WTC11 (cell line): ENCODE measurements at places on chromosomes 5 and 9.

DNA sequence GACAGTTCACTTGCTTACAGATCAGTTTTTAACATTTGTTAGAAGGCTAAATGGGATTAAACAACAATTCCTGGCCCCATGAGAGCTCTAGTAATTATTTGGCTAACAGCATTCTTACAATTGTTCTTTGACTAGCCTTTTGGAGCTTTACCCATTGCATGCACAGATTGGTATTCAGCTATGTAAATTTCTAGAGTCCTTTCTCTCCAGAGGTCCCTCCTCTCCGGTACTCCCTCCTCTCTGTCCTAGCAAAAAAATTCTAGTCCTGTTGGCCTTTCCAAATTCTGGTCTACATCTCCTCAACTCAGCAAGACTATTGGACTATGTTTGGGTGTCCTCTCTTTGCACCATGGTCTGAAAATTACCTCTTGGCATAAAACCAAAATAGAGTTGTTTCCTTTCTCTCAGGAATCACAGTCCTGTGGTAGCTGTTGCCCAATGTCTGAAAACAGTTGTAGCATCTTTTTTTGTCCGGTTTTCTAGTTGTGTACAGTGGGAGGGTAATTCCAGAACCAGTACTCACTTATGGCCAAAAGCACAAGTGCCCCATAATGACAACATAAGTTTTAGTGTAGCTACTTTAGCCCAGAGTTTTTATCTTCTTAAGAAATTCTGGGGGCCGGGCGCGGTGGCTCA is 18.1 kb downstream of the SAR1B start:
- peaks cover 34% of the 10 kb centered on the region for H3K36me3 ChIP-seq
- peaks cover 13% of the 10 kb centered on the region for H3K4me1 ChIP-seq
- H3K27ac ChIP-seq, result peak overlapping the region; percentile 54
- DNase-seq, result no peak

DNA sequence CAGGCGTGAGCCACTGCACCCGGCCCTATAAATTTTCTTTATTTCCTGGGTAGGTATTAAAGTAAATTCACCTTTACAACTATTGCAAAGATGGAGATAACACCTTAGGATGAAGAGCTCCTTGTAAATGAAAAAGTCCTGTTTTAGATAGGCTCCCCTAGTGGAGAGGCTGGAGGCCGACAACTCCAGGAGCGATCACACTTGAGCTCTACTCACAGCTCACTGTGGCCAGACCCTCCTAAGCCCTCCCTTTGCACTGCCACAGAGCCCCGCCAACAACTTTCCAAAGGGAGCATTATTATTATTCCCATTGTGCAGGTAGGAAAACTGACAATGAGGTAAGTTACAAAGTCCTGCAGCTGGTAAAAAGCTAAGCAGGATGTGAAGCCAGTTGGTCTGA is 139.1 kb upstream of the ERCC6L2 start:
- H3K4me1 ChIP-seq, result peaks cover 6% of the 10 kb centered on the region
- H3K4me3 ChIP-seq, result no peak overlapping the region
- no peaks in the 10 kb centered on the region for H3K36me3 ChIP-seq

GRCh38 chr5:126301056-126301455 is 122.2 kb upstream of the GRAMD2B start:
- no peak overlapping the region for H3K27ac ChIP-seq
- no peak for DNase-seq
- no peaks in the 10 kb centered on the region; the same call in 1 of the 2 replicates for H3K27me3 ChIP-seq

DNA sequence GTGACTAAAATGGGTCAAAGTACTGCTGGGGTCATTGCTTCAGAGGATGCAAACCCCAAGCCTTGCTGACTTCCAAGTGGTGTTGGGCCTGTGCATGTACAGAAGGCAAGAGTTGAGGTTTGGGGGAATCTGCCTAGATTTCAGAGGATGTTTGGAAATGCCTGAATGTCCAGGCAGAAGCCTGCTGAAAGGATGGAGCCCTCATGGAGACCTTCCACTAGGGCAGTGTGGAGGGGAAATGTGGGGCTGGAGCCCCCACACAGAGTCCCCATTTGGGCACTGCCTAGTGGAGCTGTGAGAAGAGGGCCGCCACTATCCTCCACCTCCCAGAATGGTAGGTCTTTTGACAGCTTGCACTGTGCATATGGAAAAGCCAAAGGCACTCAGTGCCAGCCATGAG is 377.7 kb upstream of the TRPC7 start:
- no peak for DNase-seq
- no peak overlapping the region for H3K27ac ChIP-seq
- H3K4me3 ChIP-seq, result no peak overlapping the region
- peaks cover 14% of the 10 kb centered on the region for H3K4me1 ChIP-seq
- peaks cover 58% of the 10 kb centered on the region for H3K36me3 ChIP-seq

GRCh38 chr5:32450952-32451351 is 6.4 kb upstream of the ZFR start:
- H3K4me1 ChIP-seq, result peaks cover 5% of the 10 kb centered on the region
- no peak for DNase-seq
- H3K36me3 ChIP-seq, result no peaks in the 10 kb centered on the region
- H3K27me3 ChIP-seq, result peaks cover 9% of the 10 kb centered on the region
- H3K4me3 ChIP-seq, result no peak overlapping the region

DNA sequence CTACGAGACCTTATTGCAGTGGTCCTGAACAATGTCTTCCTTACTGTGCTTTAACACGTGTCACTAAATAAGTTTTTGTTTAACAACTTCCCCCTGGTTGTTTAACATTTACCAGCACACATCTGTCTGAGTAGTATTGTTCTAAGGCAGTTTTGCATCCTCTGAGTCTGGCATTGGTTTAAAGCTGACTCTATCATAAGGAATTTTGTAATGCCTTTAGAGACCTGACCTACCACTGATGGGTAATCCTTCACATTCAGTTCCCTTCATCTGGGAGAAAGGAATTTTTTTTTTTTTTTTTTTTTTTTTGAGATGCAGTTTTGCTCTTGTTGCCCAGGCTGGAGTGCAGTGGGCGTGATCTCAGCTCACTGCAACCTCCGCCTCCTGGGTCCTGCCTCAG is 20.0 kb upstream of the PCAT7 start:
- H3K4me1 ChIP-seq, result no peaks in the 10 kb centered on the region
- no peak for DNase-seq
- no peak overlapping the region for H3K27ac ChIP-seq
- H3K36me3 ChIP-seq, result no peaks in the 10 kb centered on the region; the same call in 1 of the 2 replicates
- no peak overlapping the region for H3K4me3 ChIP-seq
- no peaks in the 10 kb centered on the region for H3K27me3 ChIP-seq

GRCh38 chr5:77339337-77339890 is 128.9 kb downstream of the PDE8B start:
- no peak overlapping the region for H3K4me3 ChIP-seq
- no peak for DNase-seq
- H3K27ac ChIP-seq, result no peak overlapping the region
- H3K27me3 ChIP-seq, result no peaks in the 10 kb centered on the region; the same call in 1 of the 2 replicates

DNA sequence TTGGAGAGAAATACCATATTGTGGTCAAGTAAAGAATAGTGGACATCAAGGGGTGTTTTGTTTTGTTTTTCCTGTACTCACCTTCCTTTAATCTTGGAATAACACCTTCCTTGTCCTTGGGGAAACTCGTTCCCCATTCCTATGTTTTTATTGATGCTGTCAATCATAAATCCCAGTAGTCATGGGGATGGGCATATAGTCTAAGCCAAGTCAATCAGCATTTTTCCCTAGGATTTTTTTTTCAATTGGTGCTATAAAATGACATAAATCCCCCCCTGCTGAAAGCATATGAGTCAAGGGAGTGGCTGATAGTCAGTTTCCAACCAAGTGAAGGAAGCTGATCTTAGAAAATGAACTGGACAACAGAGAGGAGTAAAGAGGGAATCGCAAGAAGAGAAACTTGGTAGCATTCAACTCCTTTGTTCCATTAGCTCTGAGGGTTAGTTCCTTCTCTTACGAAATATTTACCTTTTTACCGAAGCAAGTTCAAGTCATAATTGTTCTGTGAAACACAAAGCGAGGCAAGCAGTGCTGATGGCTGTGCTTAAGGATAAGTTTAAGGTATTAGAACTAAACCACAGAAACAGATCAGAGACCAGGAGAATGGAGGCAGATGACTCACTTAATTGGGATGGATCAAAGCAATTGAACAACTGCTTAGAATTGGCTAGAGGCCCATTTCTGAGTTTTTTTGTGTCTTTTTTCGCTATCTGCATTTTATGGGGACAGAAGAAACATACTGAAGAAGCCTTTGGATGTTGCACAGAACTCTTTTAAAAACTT is 218.6 kb downstream of the SEMA6A start:
- H3K27me3 ChIP-seq, result no peaks in the 10 kb centered on the region
- H3K36me3 ChIP-seq, result no peaks in the 10 kb centered on the region
- H3K4me1 ChIP-seq, result peaks cover 8% of the 10 kb centered on the region
- no peak overlapping the region for H3K27ac ChIP-seq
- no peak for DNase-seq
- no peak overlapping the region for H3K4me3 ChIP-seq

GRCh38 chr5:176941951-176942350 is 42.8 kb upstream of the HK3 start:
- no peaks in the 10 kb centered on the region for H3K27me3 ChIP-seq
- H3K27ac ChIP-seq, result no peak overlapping the region; the same call in 1 of the 2 replicates
- H3K4me3 ChIP-seq, result no peak overlapping the region
- no peak for DNase-seq
- peaks cover 34% of the 10 kb centered on the region for H3K36me3 ChIP-seq

DNA sequence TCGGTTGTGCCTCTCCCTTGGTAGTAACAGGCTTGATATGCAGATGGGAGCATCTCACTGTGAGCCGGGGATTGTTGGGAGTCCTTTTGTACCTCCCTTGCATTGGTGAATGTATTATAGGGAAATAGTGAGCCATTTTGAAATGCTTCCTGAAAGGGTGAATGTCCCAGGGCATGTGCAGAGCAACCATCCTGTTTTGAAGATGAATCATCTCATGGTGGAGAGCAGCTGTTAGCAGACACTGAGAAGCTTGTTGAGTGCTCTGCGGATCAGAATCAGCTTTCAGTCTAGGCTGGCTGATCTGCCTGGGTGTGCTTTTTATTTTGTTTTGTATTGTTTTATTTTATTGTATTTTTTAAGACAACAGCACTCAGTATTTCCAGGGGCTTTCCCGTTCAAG is 29.7 kb downstream of the SLC36A1 start:
- H3K27ac ChIP-seq, result no peak overlapping the region
- H3K4me1 ChIP-seq, result peaks cover 19% of the 10 kb centered on the region
- H3K36me3 ChIP-seq, result peaks cover 14% of the 10 kb centered on the region

- peaks cover 15% of the 10 kb centered on the region for H3K4me1 ChIP-seq
- no peaks in the 10 kb centered on the region for H3K27me3 ChIP-seq
- no peak overlapping the region for H3K27ac ChIP-seq
- no peak overlapping the region for H3K4me3 ChIP-seq
- peak; percentile 24 for DNase-seq
Observed at GRCh38 chr5:172943283-172943841, 15.9 kb upstream of the RPL26L1 start.

- peak overlapping the region; percentile 60; the same call in 1 of the 2 replicates for H3K27ac ChIP-seq
- H3K4me1 ChIP-seq, result peaks cover 56% of the 10 kb centered on the region
- H3K27me3 ChIP-seq, result no peaks in the 10 kb centered on the region
- H3K36me3 ChIP-seq, result peaks cover 42% of the 10 kb centered on the region
Observed at GRCh38 chr9:87513161-87513560, 15.5 kb downstream of the DAPK1 start.

- H3K36me3 ChIP-seq, result no peaks in the 10 kb centered on the region
- H3K4me3 ChIP-seq, result no peak overlapping the region
- H3K27ac ChIP-seq, result no peak overlapping the region
- H3K27me3 ChIP-seq, result no peaks in the 10 kb centered on the region; the same call in 1 of the 2 replicates
- peaks cover 13% of the 10 kb centered on the region for H3K4me1 ChIP-seq
Observed at GRCh38 chr5:71836559-71837112, 117.6 kb downstream of the CARTPT start.

GRCh38 chr5:146758938-146759337 is 119.6 kb downstream of the PPP2R2B start:
- no peaks in the 10 kb centered on the region for H3K27me3 ChIP-seq
- no peak overlapping the region for H3K27ac ChIP-seq
- H3K36me3 ChIP-seq, result peaks cover 4% of the 10 kb centered on the region; the same call in 1 of the 2 replicates
- DNase-seq, result no peak
- no peak overlapping the region for H3K4me3 ChIP-seq
- H3K4me1 ChIP-seq, result peaks cover 20% of the 10 kb centered on the region

GRCh38 chr5:149433524-149434131 is 54.5 kb upstream of the IL17B start:
- no peaks in the 10 kb centered on the region for H3K27me3 ChIP-seq
- H3K36me3 ChIP-seq, result no peaks in the 10 kb centered on the region
- no peak overlapping the region for H3K4me3 ChIP-seq
- no peak for DNase-seq

- no peak for DNase-seq
- no peak overlapping the region for H3K4me3 ChIP-seq
- no peaks in the 10 kb centered on the region for H3K27me3 ChIP-seq
- no peak overlapping the region for H3K27ac ChIP-seq
- H3K4me1 ChIP-seq, result peaks cover 41% of the 10 kb centered on the region
Observed at GRCh38 chr5:125258615-125259014, 512.2 kb upstream of the ZNF608 start.

DNA sequence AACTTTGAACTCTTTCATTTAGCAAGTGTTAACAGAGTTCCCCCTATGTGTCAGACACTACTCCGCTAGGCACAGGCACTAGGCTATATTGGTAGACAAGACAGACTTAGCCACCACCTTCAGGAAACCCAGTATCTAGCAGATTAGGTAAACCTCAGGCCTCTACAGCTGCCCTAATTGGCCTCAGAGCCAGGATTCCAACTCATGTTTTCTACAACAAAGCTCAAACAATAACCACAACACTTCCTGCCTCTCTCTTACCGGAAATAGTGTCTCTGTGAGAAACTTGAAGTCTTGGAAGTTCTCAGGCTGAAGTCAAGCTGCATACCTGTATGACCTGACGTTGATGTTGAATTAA is 116.6 kb upstream of the SLC44A1 start:
- H3K4me1 ChIP-seq, result peaks cover 9% of the 10 kb centered on the region
- DNase-seq, result no peak
- no peak overlapping the region for H3K27ac ChIP-seq
- no peaks in the 10 kb centered on the region for H3K36me3 ChIP-seq

- H3K4me1 ChIP-seq, result no peaks in the 10 kb centered on the region
- H3K4me3 ChIP-seq, result no peak overlapping the region
- peaks cover 12% of the 10 kb centered on the region for H3K36me3 ChIP-seq
- no peak for DNase-seq
Observed at GRCh38 chr9:117696154-117696553, 8.0 kb upstream of the TLR4 start.

- H3K27me3 ChIP-seq, result no peaks in the 10 kb centered on the region
- no peaks in the 10 kb centered on the region for H3K36me3 ChIP-seq
- H3K4me1 ChIP-seq, result peaks cover 22% of the 10 kb centered on the region
- DNase-seq, result no peak
- 0 out of 2 replicates have a peak overlapping the region, but pooled peaks have one; percentile 13 for H3K27ac ChIP-seq
Observed at GRCh38 chr5:59542851-59543820, 350.4 kb downstream of the PDE4D start.

GRCh38 chr5:139040081-139040480 is 158.1 kb downstream of the SIL1 start:
- no peak for DNase-seq
- H3K36me3 ChIP-seq, result no peaks in the 10 kb centered on the region
- H3K4me1 ChIP-seq, result no peaks in the 10 kb centered on the region

GRCh38 chr9:1009101-1009707 is 32.7 kb downstream of the DMRT3 start:
- no peak overlapping the region for H3K27ac ChIP-seq
- peaks cover 20% of the 10 kb centered on the region for H3K27me3 ChIP-seq
- peaks cover 15% of the 10 kb centered on the region for H3K4me1 ChIP-seq

- H3K27ac ChIP-seq, result no peak overlapping the region
- H3K36me3 ChIP-seq, result no peaks in the 10 kb centered on the region
- DNase-seq, result no peak
- H3K4me3 ChIP-seq, result no peak overlapping the region
Observed at GRCh38 chr9:79551994-79552393, 19.8 kb upstream of the TLE4 start.

- peaks cover 17% of the 10 kb centered on the region for H3K36me3 ChIP-seq
- no peak for DNase-seq
- peaks cover 26% of the 10 kb centered on the region for H3K4me1 ChIP-seq
- no peak overlapping the region for H3K27ac ChIP-seq
- H3K4me3 ChIP-seq, result no peak overlapping the region
Observed at GRCh38 chr9:6184749-6185645, 30.6 kb upstream of the IL33 start.
